ENCODE measurements at places on chromosomes 5 and 9.

- no peak for DNase-seq
Observed at GRCh38 chr5:137355708-137356107, 143.4 kb downstream of the SPOCK1 start.

DNA sequence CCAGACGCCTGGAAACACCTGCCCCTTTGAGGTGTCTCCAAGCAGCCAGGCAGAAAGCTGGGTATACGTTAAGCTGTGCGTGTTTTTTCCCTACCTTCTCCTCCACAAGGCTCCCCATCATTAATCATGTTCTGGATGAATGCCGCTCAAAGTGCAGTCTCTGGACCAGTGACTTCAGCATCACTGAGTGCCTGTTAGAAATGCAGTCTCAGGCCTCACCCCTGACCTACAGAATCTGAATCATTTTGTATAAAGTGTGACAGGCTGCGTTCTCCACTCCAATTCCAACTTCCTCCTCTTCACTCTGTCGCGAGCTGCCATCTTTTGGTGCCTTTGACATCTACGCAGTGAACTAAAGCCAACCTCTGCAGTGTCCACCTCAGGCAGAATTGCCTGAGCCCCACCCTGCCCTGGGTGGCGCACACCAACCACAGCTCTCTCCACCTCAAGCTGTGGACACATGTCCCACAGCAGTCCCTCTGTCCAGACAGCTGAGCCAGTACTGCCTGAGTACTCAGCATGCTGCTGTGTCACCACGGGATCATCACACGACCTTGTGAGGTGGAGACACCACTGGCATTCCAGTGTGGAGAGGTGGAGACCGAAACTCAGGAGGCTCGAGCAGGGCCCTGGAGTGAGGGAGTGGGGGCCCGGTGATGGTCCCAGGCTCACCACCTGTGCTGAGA, 14.2 kb downstream of the PTPN3 start:
- no peak for DNase-seq

DNA sequence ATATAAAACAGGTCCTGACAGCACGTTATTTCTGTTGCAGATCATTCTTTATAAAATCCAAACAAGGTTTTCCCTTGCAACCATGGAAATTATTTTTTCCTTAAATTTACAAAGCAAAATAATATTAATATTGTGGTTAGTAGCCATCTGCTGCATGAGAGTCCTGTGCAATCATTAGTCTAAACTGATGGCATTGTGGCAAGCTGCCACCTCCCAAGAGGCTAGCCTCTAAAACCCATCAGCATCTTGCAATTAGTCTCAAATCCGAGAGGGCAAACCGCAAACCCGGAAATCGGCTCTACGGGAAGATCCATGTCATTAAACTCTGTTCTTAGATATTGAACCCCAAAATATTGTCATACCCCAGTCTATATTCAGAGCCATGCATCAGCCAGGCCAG, 11.3 kb upstream of the CDH6 start:
- no peak for DNase-seq

DNA sequence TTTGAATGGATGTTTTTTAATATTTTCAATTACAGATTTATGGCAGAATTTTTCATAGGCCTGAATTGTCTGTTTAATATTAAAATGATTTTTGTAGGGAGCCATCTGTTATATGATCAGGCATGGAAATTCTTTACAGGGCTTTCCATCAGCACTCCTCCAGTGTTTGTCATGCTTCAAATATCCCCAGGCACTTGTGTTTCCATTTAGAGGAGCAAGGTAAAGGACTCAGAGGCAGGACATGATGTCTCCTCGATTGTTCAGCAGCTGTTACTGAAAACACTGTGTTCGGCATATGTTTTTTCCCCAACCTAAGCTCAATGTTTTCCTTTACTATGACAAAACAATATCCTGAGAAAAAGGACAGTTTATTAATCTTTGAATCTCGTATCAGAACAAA, 172.3 kb upstream of the RFX3 start:
- no peak for DNase-seq
